ENCODE measurements at places on chromosomes 11 and 22.

GRCh38 chr11:104134745-104135144 lies 29.2 kb downstream of the PDGFD start:
- no peaks in the 10 kb centered on the region for H3K36me3 ChIP-seq
- H3K4me3 ChIP-seq = no peak overlapping the region
- DNase-seq = no peak
- no peaks in the 10 kb centered on the region for H3K4me1 ChIP-seq
- H3K27ac ChIP-seq = no peak overlapping the region
- H3K27me3 ChIP-seq = no peaks in the 10 kb centered on the region

DNA sequence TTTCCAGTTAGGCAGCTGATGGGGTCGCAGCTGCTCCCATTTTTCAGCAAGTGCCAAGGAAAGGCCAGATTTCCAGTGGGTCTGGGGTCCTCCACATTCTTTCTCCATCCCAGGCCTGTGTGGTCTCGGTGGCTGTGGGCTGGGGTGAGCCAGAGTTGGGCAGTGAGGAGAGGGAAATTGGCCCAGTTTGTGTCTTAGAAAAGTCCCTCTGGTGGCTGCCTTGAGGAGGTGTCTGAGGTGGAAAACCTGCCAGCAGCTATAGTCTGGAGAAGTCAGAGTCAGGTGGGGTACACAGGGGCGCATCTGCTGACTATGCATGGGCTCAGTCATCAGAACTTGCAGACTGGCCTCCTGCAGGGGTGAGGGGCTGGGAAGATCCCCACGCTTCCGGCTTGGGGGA lies 30.5 kb downstream of the MRGPRD start:
- peaks cover 4% of the 10 kb centered on the region for H3K4me1 ChIP-seq
- H3K36me3 ChIP-seq = no peaks in the 10 kb centered on the region

GRCh38 chr11:27477831-27478230 lies 5.2 kb upstream of the LGR4 start:
- H3K4me1 ChIP-seq = peaks cover 6% of the 10 kb centered on the region
- no peak overlapping the region for H3K27ac ChIP-seq
- no peak overlapping the region for H3K4me3 ChIP-seq

DNA sequence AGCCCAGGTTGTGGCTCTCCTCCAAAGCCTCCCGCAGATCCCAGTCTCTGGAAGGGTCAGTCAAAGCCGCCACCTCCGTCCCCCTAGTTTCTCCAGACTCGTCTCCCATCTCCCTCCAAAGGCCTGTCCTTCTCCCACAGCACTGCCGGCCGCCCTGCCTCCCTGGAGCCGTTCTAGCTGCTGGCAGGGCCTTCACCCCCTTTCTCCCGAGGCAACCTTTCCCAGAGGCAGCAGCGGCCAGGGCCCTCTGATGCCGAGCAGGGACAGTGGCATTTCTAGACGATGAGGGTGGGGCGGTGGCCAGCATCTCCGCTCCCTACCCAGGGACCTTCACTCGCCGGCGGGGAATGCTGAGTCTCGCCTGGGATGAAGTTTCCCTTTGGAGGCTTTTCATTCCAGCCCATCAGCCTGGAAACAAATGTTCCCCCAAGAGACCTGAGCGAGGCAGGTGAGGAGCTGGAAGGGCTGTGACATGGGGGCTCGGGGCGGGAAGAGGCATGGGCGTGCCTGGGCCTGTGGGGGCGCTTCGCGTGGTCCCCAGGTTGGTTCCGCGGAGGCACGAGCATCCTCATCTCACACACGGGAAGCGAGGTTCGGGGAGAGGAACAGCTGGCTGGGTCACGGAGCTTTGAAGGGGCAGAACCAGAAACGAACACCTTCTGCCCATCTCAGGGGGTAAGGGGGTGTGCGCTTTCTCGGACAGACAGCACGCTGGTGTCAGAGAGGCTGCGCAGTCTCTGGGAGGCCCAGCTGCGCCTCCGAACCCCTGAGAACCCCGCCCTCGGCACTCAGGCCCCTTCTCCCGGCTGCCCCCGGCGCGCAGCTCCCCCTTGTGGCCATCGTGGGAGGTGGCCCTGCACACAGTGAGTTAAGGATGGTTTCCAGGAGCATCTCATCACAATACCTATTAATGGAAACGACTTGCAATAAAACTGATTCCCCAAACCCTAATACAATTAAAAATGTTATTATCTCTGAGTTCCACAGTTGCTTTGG lies 18.1 kb upstream of the KLHL35 start:
- no peak overlapping the region for H3K27ac ChIP-seq
- DNase-seq = no peak
- H3K4me1 ChIP-seq = no peaks in the 10 kb centered on the region
- no peaks in the 10 kb centered on the region for H3K36me3 ChIP-seq

GRCh38 chr11:76744186-76745043 lies 38.7 kb upstream of the TSKU start:
- H3K4me3 ChIP-seq = no peak overlapping the region
- no peak overlapping the region for H3K27ac ChIP-seq
- no peaks in the 10 kb centered on the region for H3K27me3 ChIP-seq
- H3K36me3 ChIP-seq = no peaks in the 10 kb centered on the region
- peak; percentile 48 for DNase-seq
- H3K4me1 ChIP-seq = peaks cover 10% of the 10 kb centered on the region

DNA sequence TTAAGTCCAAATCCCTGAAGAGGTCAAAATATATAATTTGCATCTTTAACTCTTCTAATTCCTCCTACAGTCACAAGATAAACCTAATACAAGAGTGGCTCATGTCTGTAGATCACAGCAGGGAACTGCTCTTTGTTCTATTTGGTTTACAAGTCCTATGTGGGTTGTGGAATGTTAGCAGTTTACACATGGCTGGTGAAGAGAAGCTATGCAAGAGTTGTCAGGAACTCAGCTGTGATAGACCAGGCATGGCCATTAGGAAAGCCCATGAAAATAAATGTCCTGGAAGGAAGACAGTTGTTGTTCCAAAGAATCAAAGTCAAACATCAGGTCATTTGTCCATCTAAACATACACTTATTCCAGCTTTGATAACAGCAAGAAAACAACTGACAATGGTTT lies 312.4 kb upstream of the PITPNB start:
- DNase-seq = no peak
- no peaks in the 10 kb centered on the region for H3K27me3 ChIP-seq
- no peak overlapping the region for H3K27ac ChIP-seq

DNA sequence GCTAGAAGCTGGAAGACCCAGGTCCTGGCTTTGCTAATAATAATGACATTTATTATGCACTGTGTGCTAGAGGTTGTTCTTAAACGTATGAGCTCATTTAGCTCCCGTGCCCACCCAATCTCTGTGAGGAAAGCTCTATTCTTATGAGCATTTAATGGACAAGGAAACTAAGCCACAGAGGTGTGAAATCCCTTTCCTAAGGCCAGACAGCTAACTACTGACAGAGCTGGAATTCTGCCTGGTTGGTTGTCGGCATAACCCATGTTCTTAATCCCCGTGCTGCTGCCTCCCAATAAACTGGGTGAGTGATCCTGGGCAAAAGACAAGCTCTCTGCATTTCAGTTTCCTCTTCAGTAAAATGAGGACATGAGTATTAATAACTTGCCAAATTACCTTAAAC lies 49.4 kb downstream of the SNX19 start:
- peak overlapping the region; percentile 68 for H3K27ac ChIP-seq
- peaks cover 3% of the 10 kb centered on the region for H3K36me3 ChIP-seq
- H3K4me3 ChIP-seq = no peak overlapping the region
- H3K27me3 ChIP-seq = no peaks in the 10 kb centered on the region
- DNase-seq = peak; percentile 28

GRCh38 chr11:106503901-106504300 lies 426.4 kb downstream of the AASDHPPT start:
- no peaks in the 10 kb centered on the region for H3K36me3 ChIP-seq
- H3K4me1 ChIP-seq = no peaks in the 10 kb centered on the region
- no peak for DNase-seq
- no peak overlapping the region for H3K4me3 ChIP-seq
- no peak overlapping the region for H3K27ac ChIP-seq

- no peak for DNase-seq
- H3K4me1 ChIP-seq = no peaks in the 10 kb centered on the region
- H3K4me3 ChIP-seq = no peak overlapping the region
- H3K36me3 ChIP-seq = no peaks in the 10 kb centered on the region
- H3K27ac ChIP-seq = no peak overlapping the region
- H3K27me3 ChIP-seq = peaks cover 3% of the 10 kb centered on the region
These were observed 152.6 kb upstream of the B3GAT1 start for GRCh38 chr11:134564472-134565200.

- no peak overlapping the region for H3K4me3 ChIP-seq
- H3K27me3 ChIP-seq = no peaks in the 10 kb centered on the region
- DNase-seq = no peak
- no peaks in the 10 kb centered on the region for H3K4me1 ChIP-seq
- peaks cover 17% of the 10 kb centered on the region for H3K36me3 ChIP-seq
These were observed 12.0 kb downstream of the RELA start for GRCh38 chr11:65650547-65651338.

DNA sequence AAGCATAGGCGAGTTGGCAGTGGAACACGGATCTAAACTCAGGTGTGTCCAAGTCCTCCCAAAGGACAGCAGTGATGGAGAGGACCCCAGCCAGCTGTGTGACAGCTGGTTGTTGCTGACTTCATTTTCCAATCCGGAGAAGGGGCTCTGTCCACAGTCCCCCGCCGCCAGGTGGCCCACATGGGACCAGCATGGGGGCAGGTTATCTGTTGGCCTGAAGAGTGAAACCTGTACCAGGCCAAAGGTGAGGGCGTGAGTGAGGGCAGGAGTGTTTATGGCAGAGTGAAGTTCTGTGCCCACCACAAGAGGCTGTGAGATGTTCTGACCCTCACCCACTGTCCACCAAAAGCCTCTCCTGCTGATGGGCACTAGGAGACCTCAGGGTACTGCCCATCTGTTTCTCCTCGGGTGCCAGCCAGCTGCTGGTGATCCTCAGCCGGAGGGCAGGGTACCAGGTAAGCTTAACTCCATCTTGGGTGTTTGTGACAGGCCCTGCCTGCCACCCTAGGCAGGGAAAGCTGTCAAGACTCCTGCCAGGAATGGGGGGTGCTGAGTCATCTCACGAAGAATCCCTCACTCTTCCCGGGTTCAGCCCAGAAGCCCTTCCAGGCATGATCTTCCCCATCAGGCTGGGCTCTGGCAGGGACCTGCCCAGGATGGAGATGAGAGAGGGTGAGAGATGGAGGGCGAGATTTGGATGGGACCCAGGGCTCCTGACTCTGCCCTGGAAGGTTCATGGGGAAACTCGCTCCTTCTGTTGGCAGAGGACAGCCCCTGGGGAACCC lies 15.5 kb upstream of the TAB1 start:
- no peaks in the 10 kb centered on the region for H3K4me1 ChIP-seq
- DNase-seq = no peak
- no peak overlapping the region for H3K27ac ChIP-seq
- no peaks in the 10 kb centered on the region for H3K36me3 ChIP-seq

GRCh38 chr11:59186130-59186594 lies 14.2 kb downstream of the DTX4 start:
- H3K36me3 ChIP-seq = peaks cover 45% of the 10 kb centered on the region
- no peak overlapping the region for H3K27ac ChIP-seq
- H3K4me1 ChIP-seq = peaks cover 80% of the 10 kb centered on the region
- H3K4me3 ChIP-seq = no peak overlapping the region

DNA sequence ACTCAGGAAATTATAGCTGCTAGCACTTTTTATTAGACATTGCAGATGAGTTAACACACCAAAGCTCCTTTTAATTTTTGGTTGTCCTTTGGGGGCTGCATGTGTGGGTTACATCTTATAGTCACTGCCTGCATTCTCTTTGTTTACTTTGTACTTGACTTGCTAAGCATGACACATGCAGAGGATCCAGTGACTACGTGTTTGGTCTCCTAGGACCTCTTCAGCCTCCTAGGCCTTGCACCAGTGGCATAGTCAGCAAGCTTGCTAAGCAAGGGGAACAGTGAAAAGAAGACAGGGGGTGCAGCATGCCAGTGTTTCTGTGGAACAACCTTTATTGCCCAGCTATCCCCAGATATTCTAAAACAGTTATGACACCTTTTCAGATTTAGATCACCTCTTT lies 108.2 kb downstream of the PAX6 start:
- H3K4me3 ChIP-seq = no peak overlapping the region
- H3K27me3 ChIP-seq = no peaks in the 10 kb centered on the region
- no peaks in the 10 kb centered on the region for H3K36me3 ChIP-seq
- no peak overlapping the region for H3K27ac ChIP-seq

- peak overlapping the region; percentile 55 for H3K4me3 ChIP-seq
- no peaks in the 10 kb centered on the region for H3K27me3 ChIP-seq
- H3K36me3 ChIP-seq = no peaks in the 10 kb centered on the region
- peaks cover 34% of the 10 kb centered on the region for H3K4me1 ChIP-seq
These were observed 758 bp downstream of the PDXP start for GRCh38 chr22:37659066-37659896.

DNA sequence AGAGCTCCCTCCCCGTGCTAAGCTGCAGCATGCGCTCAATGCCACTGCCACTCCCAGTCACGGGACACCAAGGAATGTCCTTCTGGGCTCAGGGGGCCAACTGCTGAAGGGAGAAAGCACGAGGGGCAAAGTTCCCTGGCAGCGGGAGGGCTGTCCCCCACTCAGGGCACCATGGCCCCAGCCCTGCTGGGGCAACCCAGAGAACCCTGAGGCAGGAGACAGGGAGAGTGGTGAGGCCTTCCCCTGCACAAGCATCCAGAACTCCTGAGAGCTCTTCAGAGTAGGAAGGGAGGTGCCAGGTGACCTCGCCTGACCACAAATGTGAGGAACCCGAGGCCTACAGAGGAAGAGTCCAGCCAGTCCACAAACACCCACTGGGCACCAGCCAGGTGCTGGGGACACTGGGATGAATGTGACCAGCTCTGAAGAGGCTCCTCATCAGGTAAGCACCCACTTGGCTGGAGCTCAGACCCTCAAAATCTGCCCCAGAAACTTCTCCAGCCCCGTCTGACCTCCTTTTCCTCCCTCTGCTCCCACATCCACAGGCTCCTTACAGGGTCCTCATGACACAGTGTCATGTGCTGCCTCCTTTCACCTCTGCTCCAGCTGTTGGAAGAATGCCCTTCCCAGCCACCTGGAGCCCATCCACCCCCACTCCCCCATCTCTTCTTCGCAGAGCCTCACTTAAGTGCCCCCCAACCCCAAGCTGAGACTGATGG lies 15.6 kb downstream of the GDPD5 start:
- no peaks in the 10 kb centered on the region for H3K27me3 ChIP-seq
- H3K4me3 ChIP-seq = no peak overlapping the region
- no peaks in the 10 kb centered on the region for H3K36me3 ChIP-seq
- peak; percentile 37 for DNase-seq

DNA sequence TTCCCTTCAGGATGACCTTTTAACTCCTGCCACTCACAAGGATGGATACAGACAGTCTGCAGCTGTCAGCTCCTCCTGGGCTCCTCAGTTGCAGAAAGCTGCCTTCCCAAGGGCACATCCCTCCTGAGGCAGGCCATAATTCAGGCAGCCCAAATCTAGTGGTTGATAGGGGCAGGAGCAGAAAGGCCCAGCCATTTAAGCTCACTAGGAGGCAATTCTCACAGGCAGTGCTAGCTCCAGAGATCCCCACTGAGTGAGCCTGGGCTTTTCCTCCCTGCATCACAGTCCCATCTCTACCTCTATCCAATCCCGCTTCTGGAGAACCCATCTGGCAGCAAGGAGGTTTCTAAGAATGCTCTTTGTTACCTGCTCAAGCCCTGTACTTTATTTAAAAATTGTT lies 200.6 kb downstream of the ARHGAP42 start:
- H3K27me3 ChIP-seq = no peaks in the 10 kb centered on the region
- no peaks in the 10 kb centered on the region for H3K36me3 ChIP-seq
- DNase-seq = no peak
- no peak overlapping the region for H3K4me3 ChIP-seq

Measured in lung (tissue), 17 donors.